ENCODE measurements at places on chromosomes 3 and 15.

GRCh38 chr3:45803252-45803935, 7.1 kb upstream of the SLC6A20 start:
- no peak for DNase-seq

DNA sequence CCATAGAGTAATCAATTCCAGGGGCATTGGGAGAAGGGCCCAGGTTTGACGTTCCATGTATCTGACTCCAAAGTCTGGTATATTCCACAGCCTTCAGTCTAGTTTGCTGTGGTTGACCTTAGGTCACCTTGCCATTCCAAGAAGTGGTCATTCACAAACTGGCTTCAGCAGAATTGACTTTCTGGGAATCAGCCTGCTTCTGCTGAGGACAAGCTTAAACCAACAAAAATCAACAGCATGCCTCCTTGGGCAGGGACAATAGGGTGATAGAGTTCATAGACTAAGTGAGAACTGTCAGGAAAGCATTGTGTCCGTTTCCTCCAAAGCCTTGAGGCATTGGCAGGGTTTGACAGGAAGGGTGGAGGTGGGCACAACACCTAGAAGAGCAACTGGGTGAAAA, 24.1 kb upstream of the NDUFB4 start:
- no peak for DNase-seq

GRCh38 chr3:82462977-82463376, 701.5 kb upstream of the GBE1 start:
- no peak for DNase-seq

- DNase-seq = no peak
Observed at GRCh38 chr15:72559781-72560180, 85.7 kb downstream of the ARIH1 start.

GRCh38 chr3:16192176-16192811, 17.8 kb downstream of the GALNT15 start:
- DNase-seq = no peak

Data from NCI-H2029 (cell line).